Mammary epithelial cell (primary cell): ENCODE measurements at places on chromosomes 4 and X. TPM values are rescaled to one million over a fixed set of nuclear protein-coding genes. Genes with fewer than 3 reads are reported as not detected.

DNA sequence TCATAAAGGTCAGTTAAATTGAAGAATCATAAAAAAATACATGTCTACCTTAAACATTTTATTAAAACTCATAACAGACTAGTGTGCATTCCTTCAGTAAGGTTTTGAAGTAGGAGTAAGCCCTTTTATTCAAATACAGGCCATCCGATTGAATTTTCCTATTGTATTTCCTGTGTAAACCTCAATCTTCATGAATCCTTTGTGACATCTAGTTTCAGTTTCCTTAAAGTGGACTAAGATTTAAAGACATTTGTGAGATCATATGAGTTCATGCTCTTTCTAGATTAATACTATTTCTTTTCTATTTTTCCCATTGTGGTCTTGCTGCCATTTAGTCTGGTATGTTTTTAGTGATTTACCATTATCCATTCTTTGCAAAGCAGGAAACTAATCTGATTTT is 644.7 kb upstream of the BOD1L1 start:
- DNase-seq: no peak

- DNase-seq: no peak
Observed at GRCh38 chr4:76224171-76224570, 10.5 kb upstream of the SCARB2 start.

DNA sequence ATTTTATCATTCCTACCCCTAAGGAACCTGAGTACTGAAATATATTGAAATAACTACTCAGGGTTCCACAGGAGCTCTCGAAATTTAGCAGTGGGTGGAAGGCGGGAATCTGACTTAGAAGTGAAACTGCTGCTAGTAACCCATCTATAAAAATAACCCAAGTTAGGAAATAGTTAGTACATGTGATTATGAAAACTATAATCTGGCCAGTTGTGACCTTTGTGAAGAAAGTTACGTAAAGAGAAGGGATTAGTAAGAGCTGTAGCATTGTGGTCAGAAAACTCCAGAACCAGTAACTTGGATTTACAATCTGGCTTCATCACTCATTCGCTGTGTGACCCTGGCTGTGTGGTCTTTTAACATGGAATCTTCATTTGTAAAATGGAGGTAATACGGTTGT is 175.5 kb downstream of the RAPGEF2 start:
- DNase-seq: peak; percentile 17

- no peak for DNase-seq
Observed at GRCh38 chrX:23570674-23571343, 96.5 kb upstream of the PRDX4 start.

DNA sequence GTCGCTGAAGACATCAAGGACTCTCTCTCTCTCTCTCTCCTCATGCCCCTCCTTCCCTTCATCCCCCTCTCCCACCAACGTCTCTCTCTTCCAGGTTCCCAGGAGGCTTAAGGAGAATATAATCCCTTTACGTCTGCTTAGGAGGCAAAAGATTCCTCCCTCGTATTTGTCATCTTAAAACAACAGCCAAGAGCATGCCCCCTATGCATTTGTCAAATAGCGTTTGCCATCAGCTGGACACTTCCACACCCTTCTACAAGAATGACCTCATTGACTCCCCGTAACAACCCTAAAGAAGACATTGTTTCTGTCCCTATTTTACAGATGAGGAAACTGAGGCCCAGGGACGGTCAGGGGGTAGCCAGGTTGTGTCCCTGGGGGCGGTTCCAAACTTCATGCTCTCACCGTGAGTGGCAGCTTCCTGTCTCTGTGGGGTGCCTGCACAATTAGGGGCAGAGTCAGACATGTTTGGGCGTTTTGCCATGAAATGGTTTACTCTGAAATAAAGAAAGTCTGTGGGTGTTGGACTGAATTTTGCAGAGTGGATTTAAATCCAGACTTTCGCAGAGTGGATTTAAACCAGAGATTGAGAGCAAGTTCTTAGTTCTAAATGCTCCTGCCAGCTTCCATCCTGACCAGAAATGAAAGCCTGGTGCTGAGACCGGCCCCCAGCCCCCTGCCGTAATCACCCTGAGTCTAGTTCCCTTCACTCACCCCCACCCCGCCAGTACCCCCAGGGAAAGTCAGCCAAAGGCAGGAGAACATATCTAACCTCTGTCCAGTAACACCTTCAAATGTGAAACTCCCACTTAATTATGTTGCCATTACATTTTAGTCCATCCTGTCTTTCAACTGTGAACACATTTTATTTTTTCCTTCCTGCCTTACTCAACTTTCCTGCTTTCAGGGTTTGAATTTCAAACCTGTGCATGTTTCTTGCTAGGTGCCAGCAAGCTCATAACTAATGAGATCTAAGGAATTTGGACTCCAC is 44.3 kb upstream of the TBL1X start:
- DNase-seq: no peak

GRCh38 chr4:77309496-77309895 is 152.5 kb downstream of the CCNG2 start:
- no peak for DNase-seq

QRFPR gene
- polyA plus RNA-seq: 11.9 TPM

SPANXA2 gene
- polyA plus RNA-seq: not detected
